CD4-positive, alpha-beta memory T cell (primary cell): ENCODE measurements at places on chromosomes 12 and 14. TPM values are rescaled to one million over a fixed set of nuclear protein-coding genes. Genes with fewer than 3 reads are reported as not detected.
A peak's percentile ranks its signal among the peaks of the same experiment; 100 is the strongest.

GRCh38 chr14:68942296-68943035 is 36.6 kb downstream of the ACTN1 start:
- no peak for DNase-seq
- H3K27ac ChIP-seq, result no peak overlapping the region
- no peaks in the 10 kb centered on the region for H3K27me3 ChIP-seq
- no peak overlapping the region for H3K4me3 ChIP-seq
- H3K36me3 ChIP-seq, result no peaks in the 10 kb centered on the region

GRCh38 chr12:50057000-50057841 is at the start of gene ASIC1:
ASIC1 (plus strand) TSS chr12:50057596; CDS start chr12:50058767, 1,171 bp downstream.
- H3K27ac ChIP-seq, result no peak within 1 kb of the TSS
- no peaks in the 10 kb centered on the region for H3K36me3 ChIP-seq
- H3K4me1 ChIP-seq, result peaks cover 24% of the 10 kb centered on the region
- DNase-seq, result peak; percentile 33

- peaks cover 51% of the 10 kb centered on the region for H3K27me3 ChIP-seq
- H3K4me1 ChIP-seq, result peaks cover 27% of the 10 kb centered on the region
- H3K36me3 ChIP-seq, result no peaks in the 10 kb centered on the region
- no peak for DNase-seq
- no peak overlapping the region for H3K4me3 ChIP-seq
These were observed 1.9 kb downstream of the PTPN21 start for GRCh38 chr14:88552876-88553275.

Gene TSPAN8
- not detected for polyA plus RNA-seq

Gene PCED1B
- polyA plus RNA-seq, result 74.6 TPM

Gene METTL1
- 16.3 TPM for polyA plus RNA-seq

Gene SLCO1B1
- polyA plus RNA-seq, result not detected

GRCh38 chr14:94598816-94599655 is 13.2 kb upstream of the SERPINA3 start:
- H3K4me3 ChIP-seq, result no peak overlapping the region
- no peaks in the 10 kb centered on the region for H3K36me3 ChIP-seq
- H3K27me3 ChIP-seq, result no peaks in the 10 kb centered on the region
- H3K27ac ChIP-seq, result no peak overlapping the region
- H3K4me1 ChIP-seq, result no peaks in the 10 kb centered on the region
- no peak for DNase-seq

GRCh38 chr12:65877836-65878235 is 53.6 kb downstream of the HMGA2 start:
- no peaks in the 10 kb centered on the region for H3K4me1 ChIP-seq
- no peak overlapping the region for H3K27ac ChIP-seq
- no peaks in the 10 kb centered on the region for H3K27me3 ChIP-seq
- no peaks in the 10 kb centered on the region for H3K36me3 ChIP-seq
- H3K4me3 ChIP-seq, result no peak overlapping the region
- no peak for DNase-seq
